Head of caudate nucleus (tissue), 42 donors: ENCODE measurements at places on chromosomes 5 and 9.
A peak's percentile ranks its signal among the peaks of the same experiment; 100 is the strongest.

GRCh38 chr9:93256878-93257807 lies 73.2 kb downstream of the WNK2 start:
- peak; percentile 8 for DNase-seq

- no peak for DNase-seq
Observed at GRCh38 chr5:86403190-86403589, 214.6 kb upstream of the COX7C start.

- no peak for DNase-seq
Observed at GRCh38 chr5:167816864-167817263, 474.6 kb upstream of the WWC1 start.

- DNase-seq: no peak
Observed at GRCh38 chr9:15178631-15179030, 128.4 kb downstream of the TTC39B start.

DNA sequence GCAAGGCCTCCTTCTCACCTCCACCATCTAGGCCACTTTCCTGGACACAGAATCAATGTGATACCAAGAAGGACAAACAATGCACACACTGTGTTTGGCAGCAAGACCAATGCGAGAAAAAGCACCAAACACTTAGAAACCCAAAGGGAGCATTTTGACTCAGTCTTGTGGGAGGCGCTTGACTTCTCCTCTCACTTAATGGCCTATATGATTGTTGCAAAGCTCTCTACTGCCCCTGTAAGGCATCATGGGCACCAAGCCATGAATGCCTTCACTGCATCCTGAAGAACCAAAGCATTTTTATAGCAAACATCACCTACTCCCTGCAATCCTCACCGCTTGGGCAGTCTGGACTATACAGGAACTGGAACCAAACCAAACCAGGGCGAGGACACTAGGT lies 57.5 kb downstream of the CDH6 start:
- DNase-seq: no peak

DNA sequence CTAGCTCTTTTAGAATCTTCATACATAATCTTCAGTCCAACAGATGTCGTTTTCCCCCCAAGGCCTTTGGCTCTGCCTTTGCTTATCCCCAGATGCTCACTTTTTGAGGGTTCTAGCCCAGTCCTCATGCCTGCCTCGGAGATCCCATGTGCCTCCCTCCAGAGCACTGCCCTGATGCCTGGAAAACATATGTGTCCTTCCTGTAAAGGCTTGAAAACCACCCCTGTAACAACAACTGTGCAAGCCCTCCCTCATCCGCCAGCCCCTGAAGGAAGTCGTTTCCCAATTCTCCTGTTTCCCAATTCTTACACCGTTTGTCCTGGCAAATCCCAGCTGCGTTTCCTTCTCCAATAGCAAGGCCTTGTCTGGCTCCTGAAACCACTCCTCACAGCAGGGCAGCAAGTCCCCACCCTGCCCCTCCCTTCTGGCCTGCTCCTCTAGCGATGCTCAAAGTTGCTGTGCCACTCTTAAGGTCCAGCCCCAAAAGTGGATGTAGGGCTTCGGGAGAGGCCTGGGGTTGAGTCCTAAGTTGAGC lies 52.2 kb downstream of the SLC36A1 start:
- DNase-seq: no peak

GRCh38 chr5:175444060-175444904 lies at the start of gene DRD1:
DRD1 (minus strand) TSS chr5:175444182; CDS start chr5:175443099, 1,083 bp downstream.
- DNase-seq: peak; percentile 75

- no peak for DNase-seq
Observed at GRCh38 chr5:61464512-61464911, 132.5 kb downstream of the ZSWIM6 start.

DNA sequence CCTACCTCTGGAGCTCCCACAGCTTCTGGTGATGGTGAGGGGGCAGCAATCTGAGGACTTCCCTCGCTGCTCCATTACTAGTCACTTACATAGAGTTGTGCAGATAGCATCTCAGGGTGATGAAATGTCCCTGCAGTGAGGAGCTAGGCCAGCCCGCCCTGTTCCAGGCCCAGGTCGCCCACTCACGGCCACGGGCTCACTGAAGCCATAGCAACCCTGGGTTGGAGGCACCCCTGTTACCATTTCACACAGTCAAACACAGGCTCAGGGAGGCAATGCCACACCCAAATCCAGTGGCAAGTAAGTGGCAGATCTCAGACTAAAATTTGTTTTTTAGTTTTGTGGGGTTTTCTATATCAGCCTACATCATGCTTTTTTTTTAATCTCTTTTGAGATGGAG lies 19.6 kb downstream of the SH2D3C start:
- no peak for DNase-seq

GRCh38 chr9:21075484-21075883 lies 2.3 kb downstream of the IFNB1 start:
- DNase-seq: no peak

DNA sequence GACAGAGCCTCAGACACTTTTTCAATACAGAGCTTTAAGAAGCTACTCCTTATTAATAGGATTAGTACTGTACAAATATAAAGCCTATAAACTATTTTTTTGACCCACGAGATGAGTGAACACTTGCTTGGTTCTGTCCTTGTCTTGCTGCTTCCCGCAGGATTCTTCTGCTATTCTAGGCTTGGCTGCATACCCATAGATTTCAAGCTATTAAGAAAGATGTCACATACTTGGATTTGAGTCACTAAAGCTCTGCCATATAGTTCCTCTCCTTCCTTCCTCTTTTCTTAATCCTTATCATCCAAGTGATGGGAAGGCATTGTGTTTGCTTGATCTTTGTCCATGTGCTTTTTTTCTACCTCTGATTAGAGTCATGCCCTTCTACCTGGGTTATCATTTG lies 361.2 kb upstream of the TRPC7 start:
- DNase-seq: no peak

DNA sequence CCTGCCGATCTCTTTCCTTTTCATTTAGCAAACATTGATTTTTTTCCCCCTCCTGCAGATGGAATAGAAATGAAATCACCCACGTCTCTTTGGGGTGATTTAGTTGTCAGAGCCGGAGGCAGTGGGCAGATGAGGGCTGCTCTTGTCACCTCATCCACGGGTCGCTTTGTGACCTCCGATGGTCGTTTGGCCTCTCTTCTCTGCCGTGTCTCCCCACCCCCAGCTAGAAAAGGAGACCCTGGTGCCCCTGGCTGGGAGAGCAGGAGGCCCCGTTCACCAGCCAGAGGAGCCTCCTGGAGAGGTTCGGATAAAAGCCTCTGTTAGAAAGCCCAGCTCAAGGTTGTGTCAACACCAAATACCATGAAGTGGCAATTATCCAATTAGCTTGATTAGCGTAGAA lies 21.6 kb upstream of the RXRA start:
- no peak for DNase-seq

GRCh38 chr5:125331987-125332598 lies 585.7 kb upstream of the ZNF608 start:
- no peak for DNase-seq

DNA sequence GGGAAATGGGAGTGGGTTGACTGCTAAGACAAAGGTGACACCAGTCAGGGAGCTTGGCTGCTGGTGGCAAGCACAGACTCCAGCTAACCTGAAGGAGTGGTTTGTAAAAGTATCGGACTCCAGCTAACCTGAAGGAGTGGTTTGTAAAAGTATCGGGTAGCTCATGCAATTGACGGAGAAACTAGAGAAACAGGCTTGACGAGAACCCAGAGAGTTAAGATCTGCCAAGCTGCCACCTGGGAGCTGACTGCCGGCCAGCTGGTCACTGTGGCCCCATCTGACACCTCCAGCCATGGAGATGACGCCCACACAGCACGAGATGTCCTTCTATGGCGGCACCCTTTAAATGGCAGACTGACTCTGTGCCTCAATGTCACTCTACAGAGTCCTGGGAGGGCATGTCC lies 28.3 kb upstream of the CRB2 start:
- no peak for DNase-seq

DNA sequence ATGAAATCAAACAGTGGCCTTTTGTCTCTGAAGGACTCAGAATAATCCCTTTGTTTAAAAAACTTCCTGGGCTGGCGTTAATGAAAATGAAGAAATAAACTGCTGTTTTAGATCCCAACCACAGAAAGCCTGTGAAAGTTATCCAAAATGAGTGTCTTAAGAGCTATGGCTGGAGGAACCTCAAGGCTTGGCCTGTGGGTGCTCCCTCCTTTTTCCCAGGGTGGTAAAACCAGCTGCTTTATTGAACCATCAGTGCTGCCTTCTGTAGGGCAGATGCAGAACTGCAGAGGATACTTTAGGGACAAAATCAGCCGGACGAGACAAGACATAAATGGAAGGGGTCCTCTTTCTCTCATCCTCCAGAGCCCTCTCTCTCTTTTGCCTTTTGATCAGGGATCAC lies 100.9 kb downstream of the SMARCA2 start:
- no peak for DNase-seq

GRCh38 chr5:174145821-174146220 lies 100.3 kb downstream of the NSG2 start:
- peak; percentile 94 for DNase-seq

DNA sequence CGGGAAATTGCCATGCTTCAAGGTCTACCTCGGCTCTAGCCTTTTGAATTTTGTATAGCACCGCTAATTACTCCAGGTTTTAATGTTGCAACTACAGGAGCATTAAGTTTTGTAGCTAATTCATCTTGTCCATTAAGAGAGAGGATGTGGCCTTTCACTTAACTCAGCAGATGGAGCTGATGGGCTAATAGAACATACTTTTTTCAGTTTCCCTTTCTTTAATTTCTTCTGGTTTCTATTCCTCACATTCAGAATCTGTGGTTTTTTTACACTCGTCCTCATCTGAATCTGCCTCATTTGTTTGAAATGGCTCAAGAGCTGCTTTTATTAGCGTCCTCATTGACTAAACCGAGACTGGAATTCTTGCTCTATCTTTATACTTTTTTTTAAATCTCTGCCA lies 2085.7 kb upstream of the C9orf72 start:
- no peak for DNase-seq

- DNase-seq: no peak
Observed at GRCh38 chr5:74541381-74541781, 99.1 kb downstream of the ENC1 start.

- DNase-seq: no peak
Observed at GRCh38 chr9:36959681-36960574, 74.1 kb downstream of the PAX5 start.

- DNase-seq: no peak
Observed at GRCh38 chr9:121273064-121273775, 5.3 kb downstream of the GSN start.

DNA sequence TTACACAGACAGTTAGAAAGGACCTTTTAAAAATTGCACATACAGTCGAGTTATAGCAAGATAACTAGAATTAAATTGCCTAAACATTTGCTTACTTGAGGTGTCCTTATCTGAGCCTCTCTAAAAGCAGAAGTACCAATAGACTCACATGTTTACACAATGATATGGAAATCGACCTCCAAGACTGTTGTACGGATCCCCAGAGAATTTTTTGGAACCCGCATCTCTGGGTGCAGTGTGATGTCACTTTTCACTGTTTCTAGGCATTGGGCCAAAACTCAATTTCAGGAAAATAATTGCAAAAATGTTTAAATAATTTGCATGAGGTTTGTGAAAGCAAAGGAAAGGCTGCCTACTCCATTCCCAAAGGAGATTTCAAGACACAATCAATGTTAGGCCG lies 63.1 kb upstream of the ATG10 start:
- no peak for DNase-seq

GRCh38 chr5:91119981-91120850 lies 262.9 kb downstream of the ARRDC3 start:
- DNase-seq: no peak
